RWPE1 (cell line): ENCODE measurements at places on chromosomes 2 and 18.

GRCh38 chr2:211654211-211654780 lies 884.3 kb downstream of the ERBB4 start:
- DNase-seq, result no peak

- DNase-seq, result no peak
These were observed 35.4 kb upstream of the ITGAV start for GRCh38 chr2:186554429-186554828.

DNA sequence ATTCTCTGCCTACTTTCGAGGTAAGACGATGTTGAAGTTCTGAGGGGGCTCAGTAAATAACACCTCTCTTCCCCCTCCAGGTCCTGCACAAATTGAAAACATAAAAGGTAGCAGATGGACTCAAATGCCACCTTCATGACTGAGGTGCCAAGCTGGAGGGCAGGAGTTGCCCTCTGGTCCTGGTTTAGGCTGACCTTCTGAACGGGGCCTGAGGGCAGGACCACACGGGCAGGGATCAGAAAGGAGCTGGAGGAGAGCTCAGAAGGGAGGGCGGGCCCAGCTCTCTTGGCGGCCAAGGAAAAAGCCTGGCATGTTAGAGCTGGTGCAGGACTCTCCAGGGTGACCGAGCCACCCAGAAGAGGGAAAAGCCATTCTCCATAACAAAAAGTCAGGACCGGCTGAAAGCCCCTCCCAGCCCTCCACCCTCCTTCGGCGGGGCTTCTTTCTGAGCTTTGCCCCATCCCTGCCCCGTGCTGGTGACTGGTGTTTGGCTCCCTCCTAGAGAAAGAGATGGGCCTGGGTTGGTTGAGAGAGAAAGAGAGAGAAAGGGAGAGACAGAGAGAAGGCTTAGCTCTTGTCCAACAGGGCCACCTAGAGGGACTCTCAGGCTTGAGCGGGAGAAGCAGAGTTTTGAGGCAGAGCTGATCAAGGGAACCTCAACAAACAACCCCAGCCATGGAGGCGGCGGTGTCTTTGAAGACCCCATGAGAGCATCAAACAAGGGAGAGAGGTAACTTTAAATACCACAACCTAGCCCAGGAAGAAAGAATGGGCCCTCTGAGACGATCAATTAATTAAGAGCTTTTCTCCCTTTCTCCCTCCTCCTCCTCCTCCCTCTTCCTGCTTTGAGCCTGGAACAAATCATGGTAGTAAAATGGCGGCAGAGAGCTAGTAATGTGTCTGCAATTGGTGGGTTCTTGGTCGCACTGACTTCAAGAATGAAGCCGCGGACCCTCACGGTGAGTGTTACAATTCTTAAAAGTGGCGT lies 50.8 kb downstream of the WIPF1 start:
- no peak for DNase-seq

DNA sequence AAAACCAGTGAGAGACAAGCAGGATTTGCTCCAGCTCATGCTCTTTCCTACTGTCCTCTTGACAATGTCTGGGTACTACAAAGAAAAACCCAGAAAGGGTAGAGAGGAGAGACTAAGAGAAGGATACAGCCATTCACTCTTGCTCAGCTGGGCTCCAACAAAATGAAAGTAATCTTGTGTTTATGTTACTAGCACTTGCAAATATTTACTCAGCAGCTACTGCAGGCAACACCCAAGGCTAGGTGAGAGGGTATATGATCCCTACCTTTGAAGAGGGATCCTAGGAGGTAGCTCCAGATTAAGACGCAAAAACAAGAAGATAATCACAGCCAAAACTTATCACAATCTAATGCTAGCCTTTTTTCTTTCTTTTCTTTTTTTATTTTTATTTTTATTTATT lies 329.6 kb upstream of the ACVR2A start:
- DNase-seq, result no peak

GRCh38 chr2:162044586-162044985 lies 29.4 kb downstream of the DPP4 start:
- no peak for DNase-seq

- peak; percentile 86 for DNase-seq
These were observed at the start of gene IMPACT for GRCh38 chr18:24426398-24427294. IMPACT (plus strand) TSS chr18:24426670; CDS start chr18:24426757, 87 bp downstream.

GRCh38 chr2:29917781-29918180 lies 3.6 kb downstream of the ALK start:
- no peak for DNase-seq

DNA sequence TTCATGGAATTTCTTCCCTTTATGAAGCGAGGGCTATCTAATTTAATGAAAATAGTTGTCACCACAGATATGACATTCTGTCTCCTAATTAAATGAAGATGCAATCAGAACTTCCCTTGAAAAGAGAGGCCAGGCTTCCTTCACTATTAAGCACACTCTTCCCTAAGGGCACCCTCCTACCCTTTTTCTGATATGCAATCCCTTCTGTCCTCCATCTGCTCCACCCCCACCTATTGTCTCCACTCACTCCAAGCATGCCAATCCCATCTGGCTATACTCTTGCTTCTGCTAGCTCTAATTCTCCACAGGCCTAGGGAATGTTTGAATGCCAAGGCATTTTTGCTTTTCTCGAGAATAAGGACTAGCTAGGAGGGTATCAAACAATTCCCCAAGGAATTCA lies 818.4 kb upstream of the FSHR start:
- no peak for DNase-seq

GRCh38 chr18:70004696-70005095 lies 57.0 kb upstream of the CD226 start:
- DNase-seq, result no peak

DNA sequence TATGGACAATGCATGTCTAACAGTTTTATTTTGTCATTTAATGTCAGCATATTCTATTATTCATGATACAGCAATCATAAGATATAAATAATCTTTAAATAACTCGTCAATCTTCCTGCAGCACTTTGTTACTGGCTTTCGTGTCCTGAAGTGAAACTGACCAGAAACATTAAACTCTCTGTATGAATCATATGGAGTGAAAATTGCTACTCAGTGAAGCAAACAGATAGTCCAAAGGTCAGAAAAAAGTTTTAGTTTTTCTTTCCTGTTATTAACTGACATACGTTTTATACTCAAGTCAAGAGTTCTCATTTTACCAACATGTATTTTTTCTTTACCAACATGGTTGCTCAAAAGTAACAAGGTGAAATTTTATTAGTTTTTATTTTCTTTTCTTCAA lies 106.8 kb upstream of the GALNT5 start:
- no peak for DNase-seq

DNA sequence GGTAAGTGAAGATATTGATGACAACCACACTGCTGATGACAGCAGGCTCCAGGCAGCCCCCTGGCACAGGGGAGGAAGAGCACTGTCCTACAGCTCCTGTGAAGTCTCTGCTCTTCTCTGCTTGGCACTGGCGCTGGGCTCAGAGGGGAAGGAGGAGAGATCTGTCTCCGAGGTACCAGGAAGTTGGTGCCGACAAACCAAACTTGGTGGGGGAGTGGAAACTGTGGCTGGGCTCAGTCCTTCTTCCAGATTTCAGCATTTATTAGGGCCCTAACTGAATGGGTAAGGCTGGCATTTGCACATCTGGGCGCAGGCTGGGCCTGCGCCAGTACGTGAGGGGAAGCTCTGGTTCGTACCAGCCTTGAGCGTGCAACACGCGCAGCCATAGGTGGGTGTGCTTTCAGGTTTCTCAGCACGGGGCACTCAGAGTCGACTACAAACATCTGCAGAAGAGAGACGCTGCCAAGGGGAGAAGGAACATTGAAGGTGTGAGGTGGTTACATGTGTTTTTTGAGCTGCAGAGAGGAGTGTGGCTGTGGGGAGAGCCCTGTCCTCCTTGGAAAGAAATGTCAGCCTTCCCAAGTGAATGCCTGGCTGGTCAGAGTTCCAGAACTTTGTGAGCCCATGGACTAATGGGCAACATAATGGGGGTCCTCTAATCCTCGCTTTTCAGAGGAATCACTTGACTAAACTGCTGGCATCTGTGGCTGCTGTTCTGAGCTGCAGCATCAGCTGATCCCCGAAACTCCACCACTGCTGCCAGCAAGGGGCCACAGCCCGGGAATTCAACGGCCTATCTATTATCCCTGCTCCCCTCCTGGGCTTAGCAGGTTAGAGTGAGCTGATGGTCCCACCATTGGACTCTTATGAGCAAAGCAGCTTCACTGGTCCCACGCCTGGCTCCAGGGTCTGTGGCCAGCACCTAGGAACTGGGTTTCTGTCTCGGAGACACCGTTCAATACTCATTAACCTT lies 55.2 kb upstream of the SEMA4C start:
- DNase-seq, result no peak

- no peak for DNase-seq
These were observed 207.9 kb downstream of the MREG start for GRCh38 chr2:215805493-215805892.

DNA sequence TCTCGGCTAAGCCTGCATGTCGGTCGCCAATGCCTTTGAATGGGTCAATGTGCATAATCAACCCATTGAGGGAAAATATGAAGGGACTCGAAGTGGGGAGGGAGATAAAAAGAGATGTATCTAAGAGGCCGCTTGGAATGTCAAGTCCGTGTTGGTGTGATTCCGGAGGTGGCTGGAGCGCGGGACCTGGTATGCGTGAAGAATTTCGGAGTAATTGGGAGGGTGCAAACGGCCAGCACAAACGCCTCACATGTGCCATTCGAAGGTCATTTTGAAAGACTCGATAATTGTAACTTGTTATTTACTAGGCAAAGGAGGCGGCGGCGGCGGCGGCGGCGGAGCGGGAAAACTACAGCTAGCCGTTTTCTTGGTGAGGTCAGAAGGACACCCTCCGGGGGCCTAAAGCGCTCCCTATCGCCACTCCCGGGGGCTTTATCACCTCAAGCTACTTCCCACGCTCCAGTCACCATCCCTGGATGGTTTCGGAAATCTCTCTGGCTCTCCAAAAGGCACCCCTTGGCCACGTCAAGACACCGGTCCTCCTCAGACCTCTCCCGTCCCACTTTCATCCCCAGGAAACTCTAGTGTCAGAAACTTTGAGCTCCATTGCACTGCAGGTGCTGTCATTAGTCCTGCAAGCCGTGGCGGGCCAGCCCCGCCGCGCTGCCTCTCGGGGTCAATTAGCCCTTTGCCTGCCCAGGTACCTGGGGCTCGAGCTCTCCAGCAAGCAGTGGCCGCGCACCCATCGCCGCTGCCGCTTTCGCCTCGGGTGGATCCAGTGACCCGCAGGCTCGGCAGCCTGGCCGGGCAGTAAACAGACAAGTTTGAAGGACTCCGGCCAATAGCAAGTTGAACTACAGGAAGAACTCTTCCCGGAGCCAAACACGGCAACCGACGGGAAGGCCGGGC lies 1.5 kb downstream of the ERBB4 start:
- no peak for DNase-seq

- peak; percentile 51 for DNase-seq
These were observed 210.0 kb downstream of the RBM43 start for GRCh38 chr2:151051574-151052220.

DNA sequence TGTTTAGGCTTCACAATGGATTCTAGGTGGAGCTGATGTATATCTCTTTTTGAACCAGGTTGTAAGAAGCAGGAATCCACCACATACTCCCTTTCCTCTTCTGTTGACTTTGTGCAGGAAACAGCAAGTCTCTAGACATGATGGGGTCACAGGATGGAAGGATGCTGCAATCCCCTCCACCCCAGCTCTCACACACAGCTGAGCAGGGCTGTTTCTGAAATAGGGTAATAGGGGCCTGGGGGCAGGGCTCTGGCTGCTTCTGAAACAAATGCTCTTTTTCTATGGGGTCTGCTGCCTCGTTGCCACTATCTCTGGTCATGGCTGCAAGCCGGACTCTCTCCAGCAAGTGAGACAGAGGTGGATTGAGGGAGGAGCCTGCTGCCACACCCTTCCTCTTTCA lies 148.9 kb downstream of the SOX11 start:
- DNase-seq, result no peak

GRCh38 chr2:214019973-214020345 lies 390.9 kb upstream of the VWC2L start:
- no peak for DNase-seq

DNA sequence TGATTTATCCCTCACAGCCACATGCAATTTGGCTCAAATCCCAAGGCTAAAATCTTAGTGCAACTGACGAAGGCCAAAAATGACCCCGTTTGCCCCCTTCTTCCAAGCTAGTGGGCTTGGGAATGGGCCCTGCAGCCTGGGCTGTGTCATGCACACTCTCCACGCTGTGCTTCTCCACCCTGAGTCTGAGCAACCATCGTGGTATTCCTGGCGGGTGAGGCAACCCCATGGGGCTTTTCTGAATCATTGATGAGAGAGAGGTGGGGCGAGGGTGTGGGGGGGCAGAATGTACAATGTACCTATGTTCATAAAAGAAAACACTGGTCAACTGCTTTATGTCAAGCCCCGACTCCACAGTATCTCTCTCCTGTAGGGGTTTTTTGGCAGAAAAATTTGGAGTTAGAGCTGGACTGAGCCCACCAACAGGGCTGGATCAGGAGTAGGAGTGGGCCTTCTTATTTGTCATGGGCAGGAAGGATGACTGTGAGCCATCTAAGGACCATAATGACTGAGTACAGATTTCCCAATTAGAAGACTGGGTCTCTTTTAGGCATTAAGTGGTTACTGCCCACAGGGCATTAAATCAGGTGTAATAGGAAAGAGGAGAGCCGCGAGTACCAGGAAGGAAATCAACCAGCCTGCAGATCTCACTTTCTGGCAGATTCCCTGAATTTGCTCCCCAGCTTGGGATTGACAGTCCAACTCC lies 8.9 kb downstream of the SULT1C2 start:
- DNase-seq, result peak; percentile 87

- DNase-seq, result no peak
These were observed 134.0 kb downstream of the CTIF start for GRCh38 chr18:48672671-48673340.

DNA sequence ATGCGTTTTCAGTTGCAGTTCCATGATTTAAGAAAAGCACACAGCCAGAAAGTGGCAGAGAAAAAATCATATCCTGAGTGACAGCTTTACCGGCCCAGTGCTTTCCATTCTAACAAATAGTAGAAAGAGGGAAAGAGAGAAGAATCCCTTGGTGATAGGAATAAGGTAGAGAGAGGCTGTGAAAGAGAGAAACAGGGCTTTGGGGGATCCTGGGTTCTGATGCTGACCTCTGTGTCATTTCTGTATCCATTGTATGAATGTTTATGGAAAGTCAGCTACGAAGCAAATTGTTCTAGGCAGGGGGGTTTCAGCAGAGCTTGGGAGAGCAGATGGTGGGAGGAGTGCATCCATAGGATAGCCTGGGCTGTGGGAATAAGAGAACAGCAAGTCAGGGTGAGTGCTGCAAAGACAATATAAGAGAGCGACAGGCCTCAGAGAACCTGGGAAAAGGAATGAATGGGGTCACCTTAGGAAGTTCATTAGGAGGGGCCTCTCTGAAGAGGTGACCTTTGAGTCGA lies 203.4 kb upstream of the TNP1 start:
- no peak for DNase-seq

- DNase-seq, result no peak
These were observed 14.6 kb downstream of the TEX51 start for GRCh38 chr2:126913329-126913728.

DNA sequence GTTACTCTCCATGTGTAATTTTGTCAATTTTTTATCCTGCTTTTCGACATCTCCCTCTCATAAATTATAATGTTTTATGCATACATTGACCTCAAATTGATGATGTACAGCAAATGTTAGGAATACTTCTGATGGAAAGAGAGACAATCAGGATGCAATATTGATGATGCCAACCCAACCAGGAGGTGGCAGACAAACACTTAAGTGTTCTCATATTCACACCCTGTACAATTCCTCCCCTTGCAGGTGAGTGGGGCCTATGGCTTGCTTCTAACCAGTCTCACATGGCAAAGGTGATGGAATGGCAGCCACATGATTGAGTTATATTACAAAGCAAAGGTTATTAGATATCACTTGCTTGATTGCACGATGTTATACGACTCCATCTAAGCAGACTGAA lies 594.3 kb upstream of the REG3G start:
- peak; percentile 4 for DNase-seq
